ENCODE measurements at places on chromosomes 7 and 10.

DNA sequence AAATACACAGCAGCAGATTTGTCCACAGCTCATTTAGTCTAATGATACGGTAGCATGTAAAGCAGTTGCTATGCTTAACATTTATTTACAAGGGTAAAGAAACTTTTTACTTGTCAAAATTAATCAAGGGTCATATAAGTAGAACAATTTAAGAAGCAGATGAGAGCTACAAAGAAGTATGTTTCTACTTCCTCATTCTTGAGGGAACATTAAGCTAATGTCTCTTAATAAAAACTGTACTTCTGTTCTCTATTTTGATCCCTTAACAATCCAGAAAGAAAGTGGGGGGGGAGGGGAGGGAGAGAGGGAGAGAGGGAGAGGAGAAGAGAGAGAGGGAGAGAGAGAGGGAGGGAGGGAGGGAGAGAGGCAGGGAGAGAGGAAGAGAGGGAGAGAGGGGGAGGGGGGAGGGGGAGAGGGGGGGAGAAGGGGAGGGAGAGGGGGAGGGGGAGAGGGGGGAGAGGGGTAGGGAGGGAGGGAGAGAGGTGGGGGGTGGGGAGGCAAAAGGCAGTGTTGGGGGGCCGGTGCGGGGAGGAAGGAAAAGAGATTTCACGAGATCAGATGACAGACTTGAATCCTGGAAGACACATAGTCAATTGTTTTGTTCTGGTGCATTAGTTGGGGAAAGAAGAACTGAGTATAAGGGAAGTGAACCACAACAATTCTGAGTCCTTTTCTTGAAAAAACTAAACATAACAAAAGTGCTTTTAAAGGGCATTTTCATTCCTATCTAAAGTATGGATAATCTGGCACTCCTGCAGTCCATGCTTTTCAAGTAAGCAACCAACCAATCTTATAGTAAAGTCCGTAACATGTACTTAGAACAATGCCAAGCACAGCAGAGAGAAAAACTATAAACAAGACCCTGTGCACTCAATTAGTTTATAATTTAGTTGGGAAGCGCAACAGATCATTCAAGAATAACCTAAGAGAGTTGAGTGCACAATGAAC is 128.0 kb downstream of the USP6NL start:
- no peak for DNase-seq

GRCh38 chr10:66257801-66258200 is 668.0 kb upstream of the LRRTM3 start:
- no peak for DNase-seq

GRCh38 chr7:126529254-126529653 is 723.5 kb downstream of the GRM8 start:
- no peak for DNase-seq

- DNase-seq, result peak; percentile 59
These were observed 32.8 kb upstream of the SFTPD start for GRCh38 chr10:79981450-79982361.

DNA sequence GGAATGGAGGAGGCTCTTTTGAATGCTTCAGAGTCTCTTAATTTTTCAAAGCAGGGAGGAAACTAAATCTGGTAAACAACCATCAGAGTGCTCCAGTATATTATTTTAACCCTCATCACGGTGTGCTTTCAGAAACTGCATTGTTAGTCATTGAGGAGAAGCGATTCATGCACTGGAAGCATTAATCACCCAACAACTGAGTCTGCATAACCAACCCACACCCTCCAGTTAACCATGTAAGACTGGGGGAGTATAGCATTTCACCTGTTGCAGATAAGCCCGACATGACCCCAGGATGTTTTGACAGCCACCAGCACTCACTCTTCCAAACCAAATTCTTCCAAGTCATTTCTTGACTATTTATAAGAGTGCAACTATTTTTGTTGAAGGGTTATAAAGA is 257.6 kb downstream of the GATA3 start:
- no peak for DNase-seq

GRCh38 chr7:66505531-66506451 is 122.9 kb upstream of the KCTD7 start:
- peak; percentile 40 for DNase-seq

Data from NCI-H345 (cell line).